GM12878 (cell line): ENCODE measurements at places on chromosomes 2 and 18. TPM values are rescaled to one million over a fixed set of nuclear protein-coding genes. Genes with fewer than 3 reads are reported as not detected.

DNA sequence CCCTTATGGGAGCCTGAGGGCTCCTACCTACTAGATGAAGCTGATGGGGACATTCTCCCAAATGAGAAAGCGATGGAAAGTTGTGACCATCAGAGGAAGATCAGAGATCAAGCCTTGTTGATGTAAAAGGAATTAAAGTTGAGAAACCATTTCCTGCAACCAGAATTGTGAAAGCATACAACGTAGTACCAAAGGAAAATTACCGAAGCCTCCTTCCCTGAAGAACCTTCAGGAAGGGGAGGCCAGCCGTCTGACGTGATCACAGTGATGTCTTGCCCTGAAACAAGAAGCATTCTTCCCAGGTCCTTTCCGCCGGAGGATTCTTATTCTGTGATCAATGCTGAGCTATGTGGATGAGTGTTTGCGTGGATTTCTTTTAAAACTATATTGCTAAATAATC, 211.6 kb upstream of the TNP1 start:
- no peaks in the 10 kb centered on the region for H3K27me3 ChIP-seq
- H3K4me1 ChIP-seq = no peaks in the 10 kb centered on the region
- no peak for DNase-seq
- no peak overlapping the region for H3K27ac ChIP-seq
- no peak overlapping the region for H3K4me3 ChIP-seq
- no peaks in the 10 kb centered on the region for H3K36me3 ChIP-seq

DNA sequence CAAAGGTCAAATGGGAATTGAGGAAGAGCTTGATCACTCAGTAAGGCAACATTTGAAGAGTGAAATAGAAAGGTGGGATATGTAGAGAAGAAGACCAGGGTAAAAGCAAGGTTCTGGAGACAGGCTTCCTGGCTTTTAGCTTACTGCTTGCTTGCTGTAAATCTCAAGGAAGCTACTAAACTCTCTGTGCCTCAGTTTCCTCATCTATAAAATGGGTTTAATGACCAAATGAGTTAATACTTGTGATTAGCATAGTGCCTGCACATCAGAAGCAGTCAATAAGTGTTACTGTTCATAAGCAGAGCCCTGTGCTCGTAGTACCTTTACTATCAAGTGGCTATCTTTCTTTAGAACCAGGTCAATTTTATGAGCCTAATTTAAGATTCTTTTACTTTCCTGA, 222.2 kb upstream of the ITGA4 start:
- no peaks in the 10 kb centered on the region for H3K36me3 ChIP-seq
- H3K27me3 ChIP-seq = no peaks in the 10 kb centered on the region
- H3K4me3 ChIP-seq = no peak overlapping the region
- no peak overlapping the region for H3K27ac ChIP-seq

The KCNJ3 gene
- polyA plus RNA-seq = 0.28 TPM in 1 of 2 replicates, not detected in the other

GRCh38 chr2:67498931-67499330, 101.8 kb downstream of the ETAA1 start:
- no peaks in the 10 kb centered on the region for H3K36me3 ChIP-seq
- H3K4me1 ChIP-seq = no peaks in the 10 kb centered on the region
- H3K27me3 ChIP-seq = no peaks in the 10 kb centered on the region; the same call in 1 of the 2 replicates
- H3K27ac ChIP-seq = no peak overlapping the region

- no peaks in the 10 kb centered on the region for H3K4me1 ChIP-seq
- DNase-seq = no peak
- H3K4me3 ChIP-seq = no peak overlapping the region
- peaks cover 2% of the 10 kb centered on the region for H3K27me3 ChIP-seq
- no peaks in the 10 kb centered on the region for H3K36me3 ChIP-seq
Measured at GRCh38 chr2:217842017-217842416, 160.8 kb downstream of the TNS1 start.
